Mesenteric fat pad (tissue), 1 donor: ENCODE measurements at places on chromosomes 16 and 17. TPM values are rescaled to one million over a fixed set of nuclear protein-coding genes. Genes with fewer than 3 reads are reported as not detected.

The OR2C1 gene
- total RNA-seq, result not detected

The ITGAD gene
- total RNA-seq, result 0.39 TPM

The MT1F gene
- 11.8 TPM for total RNA-seq

The XYLT1 gene
- 59.1 TPM for total RNA-seq

The FAM20A gene
- 25.6 TPM for total RNA-seq

The CTRB2 gene
- 4.1 TPM for total RNA-seq

The CCDC40 gene
- 7.9 TPM for total RNA-seq

The SOCS7 gene
- total RNA-seq, result 14.5 TPM

The CPHXL gene
- not detected for total RNA-seq

The CMTM2 gene
- 1.00 TPM for total RNA-seq

The CLEC16A gene
- 27.5 TPM for total RNA-seq

The ZNF213 gene
- total RNA-seq, result 6.0 TPM

The GID4 gene
- 17.4 TPM for total RNA-seq
